CD4-positive, alpha-beta T cell (primary cell): ENCODE measurements at places on chromosomes 16 and 17.

GRCh38 chr17:40417258-40417608, 463 bp downstream of the TOP2A start:
- DNase-seq: no peak

DNA sequence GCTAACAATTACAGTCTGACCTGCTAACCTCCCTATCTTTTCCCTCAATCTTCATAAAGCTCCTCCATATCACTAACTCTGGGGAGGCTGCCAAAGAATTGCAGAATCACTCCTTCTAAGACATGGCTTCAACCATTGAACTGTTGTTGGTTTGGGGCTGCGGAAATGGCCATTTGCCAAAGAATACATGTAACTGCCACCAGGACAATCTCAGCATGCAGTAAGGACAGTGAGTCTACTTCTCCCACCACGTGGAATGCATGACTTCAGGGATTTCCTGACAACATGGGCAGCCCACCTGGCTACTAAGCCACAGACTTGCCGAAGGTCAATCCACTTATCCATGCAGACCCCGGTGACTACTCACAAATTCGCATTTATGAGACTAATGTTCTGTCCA, 104.3 kb upstream of the NUDT7 start:
- DNase-seq: no peak

- DNase-seq: no peak
Observed at GRCh38 chr16:78877114-78877655, 723.4 kb downstream of the MAF start.

- DNase-seq: no peak
Observed at GRCh38 chr17:82110298-82110697, 12.3 kb upstream of the FASN start.

DNA sequence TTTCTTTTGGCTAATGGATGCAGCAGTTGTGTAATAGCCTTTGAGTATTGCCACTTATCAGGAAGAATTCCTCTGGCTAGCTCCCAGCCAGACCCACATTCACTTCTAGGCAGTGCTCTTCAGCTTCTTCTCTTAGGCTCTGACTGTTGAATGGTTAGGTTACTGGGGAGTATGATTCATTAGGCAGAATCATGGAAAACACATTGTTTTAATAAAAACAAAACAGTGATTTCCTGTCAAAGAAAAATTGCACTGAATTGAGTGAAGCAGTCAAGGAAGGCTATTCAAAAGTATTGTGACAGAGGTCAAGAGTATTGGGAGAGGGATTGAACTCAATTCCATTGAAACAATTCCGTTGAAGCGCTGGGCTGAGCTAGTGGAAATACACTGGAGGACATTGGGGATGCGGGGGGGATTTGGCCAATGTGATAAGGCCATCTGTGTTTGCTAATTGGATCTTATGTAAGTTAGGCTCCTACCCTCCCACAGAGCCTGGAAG, 68.0 kb downstream of the CNTNAP4 start:
- no peak for DNase-seq

DNA sequence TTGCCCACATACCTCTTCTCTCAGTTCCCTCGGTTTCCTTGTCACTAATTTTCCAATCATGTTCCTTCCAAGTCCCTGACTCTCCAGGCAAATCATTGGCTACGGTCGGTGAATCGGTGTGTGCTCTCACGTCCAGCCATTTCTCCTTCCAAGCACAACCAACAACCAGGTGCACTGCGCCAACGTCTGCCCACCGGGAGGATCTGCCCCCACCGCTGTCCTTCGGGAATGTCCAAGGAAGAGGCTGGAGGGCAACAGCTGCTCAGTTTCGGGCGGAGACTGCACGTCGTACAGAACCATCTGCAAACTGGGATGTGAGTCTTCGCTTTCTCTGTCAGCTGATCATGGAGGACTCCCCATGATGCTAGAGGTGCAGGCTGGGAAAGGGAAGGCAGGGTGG, 8.4 kb upstream of the NXN start:
- DNase-seq: no peak

- no peak for DNase-seq
Observed at GRCh38 chr17:4163951-4164350, 21.0 kb downstream of the CYB5D2 start.

GRCh38 chr17:59832883-59833379, 59.8 kb downstream of the TUBD1 start:
- DNase-seq: no peak

DNA sequence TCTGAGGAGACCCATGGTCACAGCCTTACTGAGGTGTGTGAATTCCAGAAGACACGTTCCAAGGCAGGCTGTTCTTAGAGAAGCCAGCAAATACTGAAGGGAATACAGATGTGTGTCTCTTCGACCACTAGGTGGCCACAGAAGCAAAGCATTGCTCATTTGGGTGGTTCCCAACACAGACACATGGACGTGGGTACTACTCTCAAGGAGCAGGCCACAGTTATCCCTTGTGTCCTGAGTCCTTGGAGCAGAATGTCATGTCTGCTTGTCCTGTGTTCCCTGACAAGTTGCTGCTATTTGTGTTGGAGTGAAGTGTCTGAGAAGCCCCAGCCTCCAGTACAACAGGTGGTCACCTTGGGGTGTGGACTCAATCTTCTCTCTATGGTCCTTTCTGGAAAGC, 30.3 kb downstream of the HMOX2 start:
- peak; percentile 86 for DNase-seq

GRCh38 chr17:51166198-51166986, at the start of gene NME2:
Gene NME2, plus strand, starts transcription at chr17:51166411. Its CDS starts 420 bp downstream, at chr17:51166831.
- peak; percentile 43 for DNase-seq

- DNase-seq: peak; percentile 75
Observed at GRCh38 chr17:48671697-48672171, 45.6 kb upstream of the HOXB9 start.

GRCh38 chr16:87602821-87603683, 744 bp downstream of the JPH3 start:
- DNase-seq: no peak

GRCh38 chr16:81586417-81586816, 141.8 kb downstream of the CMIP start:
- DNase-seq: no peak

- no peak for DNase-seq
Observed at GRCh38 chr17:3744014-3744413, 20.3 kb downstream of the HASPIN start.

- DNase-seq: no peak
Observed at GRCh38 chr17:64297467-64298088, 34.5 kb upstream of the TEX2 start.
